Stimulated activated CD4-positive, alpha-beta T cell treated with anti-CD3 and anti-CD28 coated beads, Interleukin-15, amount 100 ng/mL, for 48 hours (primary cell): ENCODE measurements at places on chromosomes 2 and 18.

- DNase-seq: no peak
Observed at GRCh38 chr2:207467716-207468347, 61.9 kb upstream of the CREB1 start.

- DNase-seq: no peak
Observed at GRCh38 chr2:7692657-7693161, 775.5 kb downstream of the RNF144A start.

- DNase-seq: no peak
Observed at GRCh38 chr2:70124983-70125480, 37.8 kb downstream of the PCBP1 start.

- no peak for DNase-seq
Observed at GRCh38 chr2:31219131-31219969, 2.0 kb upstream of the CAPN14 start.
